T-helper 2 cell (primary cell): ENCODE measurements at places on chromosomes 7 and 10.

GRCh38 chr10:122490268-122490667, 28.9 kb downstream of the HTRA1 start:
- DNase-seq = peak; percentile 12

GRCh38 chr7:132519936-132520335, 56.3 kb downstream of the PLXNA4 start:
- DNase-seq = no peak

GRCh38 chr10:27153329-27153728, 855 bp downstream of the YME1L1 start:
- no peak for DNase-seq

- no peak for DNase-seq
Observed at GRCh38 chr7:44621034-44621749, 14.8 kb downstream of the OGDH start.

DNA sequence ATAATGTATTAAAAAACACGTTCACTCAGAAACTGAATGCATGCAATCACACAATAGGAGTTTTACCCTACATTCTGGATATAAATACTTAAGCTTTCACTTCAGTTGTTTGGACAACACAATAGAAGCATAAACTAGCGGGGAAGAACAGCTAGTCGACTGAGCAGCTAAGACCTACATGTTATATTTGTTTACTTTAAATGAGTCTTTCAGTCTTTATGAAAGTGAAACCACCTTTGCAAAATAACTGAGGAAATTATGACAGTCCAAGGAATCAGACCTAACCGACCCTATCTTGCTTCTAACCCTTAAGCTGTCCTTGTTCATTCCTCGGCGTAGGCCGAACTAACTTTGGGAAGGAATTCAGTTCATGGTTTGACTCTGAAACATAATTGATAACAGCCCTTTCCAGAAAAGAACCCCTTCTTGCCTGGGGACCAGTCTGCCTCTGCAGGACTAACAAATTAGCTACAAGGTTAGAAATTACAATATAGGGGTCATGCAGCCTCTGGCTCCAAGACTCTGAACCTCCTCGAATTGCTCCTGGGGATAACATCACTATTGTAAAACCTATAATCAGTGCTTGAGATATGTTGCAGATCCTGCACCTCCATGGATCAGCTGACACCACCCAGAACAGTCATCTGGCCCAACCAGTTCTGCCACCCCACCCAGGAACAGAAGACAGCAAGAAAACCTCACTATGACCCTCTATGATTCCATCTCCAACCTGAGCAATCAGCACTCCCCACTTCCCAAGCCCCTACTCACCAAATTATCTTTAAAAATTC, 185.1 kb upstream of the KLF6 start:
- no peak for DNase-seq

- DNase-seq = no peak
Observed at GRCh38 chr10:133527771-133528271, 658 bp downstream of the CYP2E1 start.
